ENCODE measurements at places on chromosomes 1 and 21.

DNA sequence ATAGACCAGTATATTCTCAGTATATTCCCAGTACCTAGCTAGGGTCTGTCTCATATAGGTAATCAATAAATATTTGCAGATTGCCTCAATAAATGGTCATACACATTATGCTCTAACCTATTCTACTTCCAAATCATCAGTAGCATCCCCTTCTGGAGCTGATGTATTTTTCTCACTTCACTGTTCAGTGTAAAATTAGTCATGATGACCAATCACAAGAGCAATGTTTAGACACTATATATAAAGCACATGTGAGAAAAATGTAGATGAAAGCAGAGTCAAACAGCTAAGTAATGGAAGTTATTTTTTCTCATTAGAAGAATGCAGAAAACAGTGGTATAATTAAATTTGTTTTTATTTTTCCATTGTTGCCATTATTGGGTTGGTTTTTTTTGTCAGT lies 34.7 kb downstream of the EPRS1 start:
- no peak for DNase-seq

- no peak for DNase-seq
Observed at GRCh38 chr21:21101911-21102310, 103.7 kb downstream of the NCAM2 start.

DNA sequence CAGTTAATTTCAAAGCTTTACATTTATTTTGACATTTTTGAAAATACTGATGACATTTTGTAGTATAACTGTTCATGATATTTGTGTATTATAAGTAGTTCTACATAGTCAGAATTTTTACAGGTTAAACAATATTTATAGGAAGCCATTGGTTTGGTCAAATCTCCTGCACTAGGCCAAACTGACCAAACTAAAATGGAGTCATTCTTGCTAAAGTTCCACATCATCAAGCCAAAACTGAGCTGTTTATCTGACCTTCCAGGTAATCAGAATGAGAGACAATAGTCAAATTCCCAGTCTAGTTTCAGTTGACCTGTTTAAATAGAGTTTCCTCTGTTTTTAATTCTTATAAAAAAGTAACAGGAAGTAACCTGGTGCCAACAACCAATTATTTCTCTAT lies 253.3 kb upstream of the RGS18 start:
- no peak for DNase-seq

GRCh38 chr1:205062319-205062718 lies 19.3 kb downstream of the CNTN2 start:
- DNase-seq, result no peak

DNA sequence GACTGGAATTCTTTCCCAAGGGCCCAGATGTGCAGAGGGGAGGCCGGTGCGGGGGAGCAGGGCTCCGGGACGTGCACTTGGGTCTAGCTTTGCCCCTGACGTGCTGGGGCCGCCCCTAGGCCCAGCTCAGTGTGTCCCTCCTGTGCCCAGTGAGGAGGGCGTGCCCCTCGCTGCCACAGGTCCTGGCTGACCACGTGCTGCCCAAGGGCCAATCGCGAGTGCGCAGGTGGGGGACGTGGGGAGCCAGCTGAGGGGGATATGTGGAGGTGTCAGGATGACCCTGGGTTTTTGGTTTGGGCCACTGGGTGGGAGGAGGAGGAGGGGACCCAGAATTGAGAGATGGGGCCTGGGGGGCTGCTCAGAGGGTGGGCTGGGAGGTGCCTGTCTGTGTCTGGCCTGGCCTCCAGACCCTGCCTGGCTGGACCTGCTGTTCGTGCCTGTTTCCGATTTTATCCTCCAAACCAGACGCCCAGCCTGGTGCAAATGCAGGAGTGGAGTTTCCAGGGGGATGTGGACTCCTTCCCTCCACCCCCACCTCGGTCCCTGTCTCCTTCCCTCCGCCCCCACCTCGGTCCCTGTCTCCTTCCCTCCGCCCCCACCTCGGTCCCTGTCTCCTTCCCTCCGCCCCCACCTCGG lies 6.1 kb upstream of the RNF223 start:
- no peak for DNase-seq

DNA sequence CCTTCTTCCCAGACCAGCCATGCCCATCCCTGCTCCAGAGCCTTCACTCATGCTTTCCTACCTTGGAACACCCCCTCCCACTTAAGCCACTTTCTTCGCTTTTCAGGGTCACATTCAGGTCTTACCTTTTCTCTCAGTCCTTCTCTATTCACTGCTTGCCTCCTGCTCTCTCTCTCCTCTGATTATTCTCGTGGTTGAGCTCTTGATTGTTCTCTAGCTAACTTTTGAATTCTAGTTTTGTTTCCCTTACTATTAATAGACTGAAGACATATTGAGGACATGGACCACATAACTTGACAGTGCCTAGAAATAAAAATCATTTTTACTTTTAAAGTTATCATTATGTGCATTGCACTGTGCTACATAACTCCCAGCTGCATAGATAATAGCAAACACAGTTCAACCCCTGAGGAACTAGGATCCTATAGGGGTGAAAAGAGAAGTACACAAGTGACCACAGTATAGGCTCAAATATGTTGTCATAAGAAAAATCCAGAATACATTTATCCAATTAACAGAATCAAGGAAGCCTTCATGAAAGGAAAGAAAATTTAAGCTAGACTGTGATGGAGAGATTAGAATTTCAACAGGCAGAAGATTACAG lies 21.5 kb downstream of the INSL5 start:
- DNase-seq, result no peak

DNA sequence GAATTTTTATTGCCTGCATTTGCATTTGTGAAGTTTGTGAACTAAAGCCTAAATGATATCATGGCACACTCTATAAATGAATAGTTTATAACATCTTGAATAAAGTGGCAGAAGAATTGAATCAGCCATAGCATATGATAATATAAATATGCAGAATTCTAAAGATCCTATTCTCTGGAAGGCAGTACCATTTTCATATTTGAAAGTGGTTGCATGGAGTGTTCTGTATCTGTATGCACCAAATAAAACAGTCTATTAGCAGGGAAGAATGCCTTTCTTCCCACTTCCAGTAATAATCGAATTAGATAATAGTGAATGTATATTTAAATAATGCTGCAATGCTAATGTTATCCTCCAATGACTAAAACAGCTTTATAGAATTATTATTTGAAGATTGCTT lies 57.9 kb upstream of the TRIM67 start:
- no peak for DNase-seq

GRCh38 chr1:38456531-38456876 lies 403.1 kb downstream of the RRAGC start:
- no peak for DNase-seq

- no peak for DNase-seq
Observed at GRCh38 chr1:168341483-168341975, 60.9 kb downstream of the TBX19 start.

DNA sequence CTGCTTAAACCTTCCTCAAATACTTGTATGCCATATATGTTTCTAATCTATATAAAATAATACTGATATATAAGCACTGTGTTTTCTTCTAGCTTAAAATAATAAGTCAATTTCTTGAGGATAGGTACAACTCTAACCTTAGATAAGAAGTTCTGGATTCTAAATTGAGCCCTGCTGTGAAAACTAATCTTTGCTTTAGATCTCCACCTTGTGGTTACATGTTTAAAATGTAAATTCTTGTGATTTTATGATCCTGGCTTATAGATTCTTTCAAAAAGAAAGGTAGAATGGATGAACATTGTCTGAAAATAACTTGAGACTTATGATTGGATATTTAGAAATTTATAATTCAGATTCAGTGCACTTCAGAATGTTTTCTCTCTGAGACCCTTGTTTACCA lies 38.9 kb upstream of the HMCN1 start:
- no peak for DNase-seq

DNA sequence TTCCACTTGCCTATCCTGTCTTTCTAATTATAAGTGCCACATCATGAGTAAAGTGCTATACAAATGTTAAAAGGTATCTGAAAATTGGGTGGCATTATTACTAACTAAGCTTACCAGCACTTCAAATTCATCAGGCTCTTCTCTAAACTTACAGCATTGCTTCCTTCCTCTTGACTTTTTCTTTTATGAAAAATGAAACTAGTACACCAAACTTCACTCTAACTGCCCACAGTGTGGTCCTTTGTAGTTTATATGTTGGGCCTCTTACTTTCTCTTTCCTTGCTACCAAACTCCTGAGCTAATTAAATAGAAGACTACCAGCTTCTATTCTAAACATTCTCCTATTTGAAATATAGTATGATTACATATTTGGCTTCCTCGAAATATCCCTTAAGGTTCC lies 81.8 kb downstream of the NOTCH2 start:
- no peak for DNase-seq

DNA sequence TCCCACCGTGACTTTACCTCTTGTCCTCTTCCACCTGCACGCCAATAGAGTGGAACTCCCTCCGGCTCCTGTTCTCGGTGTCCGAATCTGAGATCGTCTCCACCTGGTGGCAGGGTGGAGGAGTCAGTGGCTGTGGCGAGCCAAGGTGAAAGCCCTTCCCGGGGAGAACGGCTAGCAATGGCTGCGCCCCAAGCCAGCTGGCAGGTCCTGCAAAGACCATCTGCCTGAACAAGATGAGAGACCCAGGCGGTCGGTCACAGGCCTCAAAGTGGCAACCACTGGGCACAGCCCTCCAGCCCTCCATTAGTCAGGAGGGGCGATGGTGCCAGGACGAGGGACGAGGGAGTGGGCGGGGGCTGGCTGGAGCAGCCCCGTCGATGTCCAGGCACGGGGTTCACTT lies 25.4 kb upstream of the SMIM12 start:
- no peak for DNase-seq

- DNase-seq, result no peak
Observed at GRCh38 chr1:11862890-11863289, 4.1 kb upstream of the NPPB start.

GRCh38 chr1:69139007-69139406 lies 428.7 kb upstream of the LRRC7 start:
- DNase-seq, result no peak

GRCh38 chr1:219498666-219499065 lies 114.2 kb downstream of the ZC3H11B start:
- DNase-seq, result no peak

- DNase-seq, result no peak
Observed at GRCh38 chr1:25867210-25867991, 8.1 kb downstream of the PAQR7 start.
